ENCODE measurements at places on chromosomes 7 and 10.

GRCh38 chr7:133776266-133776665 is 350.9 kb upstream of the LRGUK start:
- no peak for DNase-seq

- DNase-seq, result no peak
These were observed 23.6 kb downstream of the FAM3C start for GRCh38 chr7:121372376-121373010.

DNA sequence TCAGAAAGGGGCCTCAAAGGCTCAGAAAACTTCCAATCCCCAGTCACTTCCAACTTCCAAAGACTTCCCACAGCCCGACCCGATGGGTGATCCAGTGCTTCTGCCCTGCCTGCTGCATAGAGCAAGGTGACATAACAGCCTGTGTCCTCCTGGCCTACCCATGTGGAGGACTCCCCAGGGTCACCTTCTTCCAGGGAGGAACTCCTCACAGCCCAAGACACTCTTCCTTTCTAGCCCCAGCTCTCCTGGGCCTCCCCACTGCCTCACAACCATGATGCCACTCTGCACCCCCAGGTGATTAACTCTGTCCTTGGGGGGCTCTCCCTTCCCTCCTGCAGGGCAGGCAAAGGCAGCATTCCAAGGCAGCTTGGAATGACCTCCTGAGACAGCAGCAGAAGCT is 158.4 kb upstream of the PDE1C start:
- no peak for DNase-seq

DNA sequence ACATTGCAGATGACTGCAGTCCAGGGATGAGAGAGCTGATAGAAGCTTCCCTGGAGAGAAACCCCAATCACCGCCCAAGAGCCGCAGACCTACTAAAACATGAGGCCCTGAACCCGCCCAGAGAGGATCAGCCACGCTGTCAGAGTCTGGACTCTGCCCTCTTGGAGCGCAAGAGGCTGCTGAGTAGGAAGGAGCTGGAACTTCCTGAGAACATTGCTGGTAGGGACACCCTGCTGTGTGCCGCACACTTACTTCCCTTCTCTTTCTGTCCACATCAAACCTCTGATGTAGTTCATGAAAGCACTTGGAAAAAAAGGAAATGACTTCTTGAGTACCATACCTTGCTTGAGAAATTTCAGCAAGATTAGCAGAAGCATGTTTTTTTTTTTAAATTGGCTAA is 25.3 kb downstream of the MAP3K8 start:
- no peak for DNase-seq

DNA sequence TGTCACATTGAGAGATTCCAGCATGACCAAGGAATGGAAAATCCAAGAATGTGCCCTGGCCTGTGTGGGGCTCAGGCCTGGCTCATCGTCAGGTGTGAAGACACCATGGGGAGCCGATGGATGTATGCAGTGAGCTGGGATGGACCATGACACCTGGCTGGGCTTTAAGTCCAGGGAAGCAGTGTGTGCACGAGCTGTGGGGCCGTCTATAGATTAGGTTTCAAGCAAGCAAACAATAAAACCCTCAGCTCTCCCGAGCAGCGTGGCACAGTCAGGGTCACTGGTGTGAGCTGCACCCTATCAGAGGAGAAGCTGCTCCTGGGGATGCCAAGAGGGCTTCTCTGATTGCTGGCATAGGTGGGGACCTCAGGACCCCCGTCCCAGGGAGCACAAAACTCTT is 50.5 kb upstream of the DLG5 start:
- DNase-seq, result no peak

All from HS-27A (cell line).